ENCODE measurements at places on chromosomes 6 and 20. TPM values are rescaled to one million over a fixed set of nuclear protein-coding genes. Genes with fewer than 3 reads are reported as not detected.

GRCh38 chr6:139277587-139277986 lies 14.2 kb downstream of the TXLNB start:
- DNase-seq = no peak

Gene VGLL2
- not detected for total RNA-seq

DNA sequence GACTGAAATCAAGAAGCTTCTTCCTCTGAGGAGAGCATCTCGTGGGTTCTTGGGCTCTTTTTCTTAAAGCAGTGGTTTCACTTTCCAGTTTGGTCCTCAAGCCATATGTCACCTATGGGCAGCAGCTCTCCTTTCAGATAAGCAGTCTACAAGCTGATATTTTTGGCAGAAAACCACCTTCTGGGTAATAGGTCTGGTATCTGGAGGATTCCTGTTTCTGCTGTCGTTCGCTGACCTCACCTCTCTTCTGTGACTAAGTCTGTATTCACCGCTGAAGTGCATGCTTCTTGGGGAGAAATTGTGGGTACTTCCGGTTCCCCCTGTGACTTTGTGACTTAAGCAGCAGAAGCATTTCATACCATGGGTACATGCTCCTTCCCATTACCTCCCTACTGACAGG lies 193.6 kb downstream of the EDN1 start:
- DNase-seq = peak; percentile 20
- H3K27ac ChIP-seq = no peak overlapping the region
- H3K4me1 ChIP-seq = peaks cover 8% of the 10 kb centered on the region
- H3K36me3 ChIP-seq = no peaks in the 10 kb centered on the region
- no peaks in the 10 kb centered on the region for H3K27me3 ChIP-seq
- peak overlapping the region; percentile 16 for H3K4me3 ChIP-seq

GRCh38 chr6:66429210-66429609 lies 722.2 kb upstream of the EYS start:
- H3K4me3 ChIP-seq = no peak overlapping the region
- no peaks in the 10 kb centered on the region for H3K27me3 ChIP-seq
- no peak for DNase-seq
- H3K4me1 ChIP-seq = no peaks in the 10 kb centered on the region
- H3K36me3 ChIP-seq = no peaks in the 10 kb centered on the region

Gene PDE10A
- total RNA-seq = not detected

DNA sequence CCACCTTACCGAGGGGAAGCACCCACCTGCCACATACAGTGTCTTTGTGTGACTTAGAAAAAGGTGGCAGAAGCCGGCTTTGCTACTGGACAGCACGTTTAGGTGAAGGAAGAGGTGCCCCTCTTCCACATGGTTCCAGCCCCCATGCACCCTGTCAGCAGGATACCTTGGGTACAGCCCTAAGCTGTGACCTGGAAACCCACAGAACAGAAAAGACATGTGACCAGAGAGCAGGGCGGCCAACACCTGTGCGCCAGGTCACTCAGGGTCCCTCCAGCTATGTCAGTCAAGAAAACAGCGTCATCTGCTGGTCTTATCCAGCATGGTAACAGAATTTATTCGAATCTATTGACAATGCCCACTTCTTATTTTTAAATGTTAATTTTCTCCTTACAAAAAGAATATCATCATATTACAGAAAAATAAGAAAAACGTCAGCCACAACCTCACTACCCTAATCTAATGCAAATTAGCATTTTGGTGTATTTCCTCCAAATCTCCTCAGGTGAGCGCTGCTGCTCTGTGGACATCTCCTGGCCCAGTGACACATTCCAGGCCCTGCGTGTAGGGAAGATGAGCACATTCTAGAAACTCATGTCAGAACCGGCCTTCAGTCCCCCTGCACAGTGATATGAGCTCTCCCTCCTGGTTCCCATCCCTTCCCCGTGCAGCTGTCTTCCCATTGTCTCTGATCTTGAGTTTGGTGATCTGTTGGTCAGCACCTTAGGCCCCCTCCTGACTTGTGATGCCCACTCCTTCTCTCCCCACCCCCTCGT lies 37.2 kb downstream of the GTF2H5 start:
- H3K4me1 ChIP-seq = peaks cover 29% of the 10 kb centered on the region
- no peak for DNase-seq
- H3K27ac ChIP-seq = no peak overlapping the region
- H3K27me3 ChIP-seq = peaks cover 5% of the 10 kb centered on the region
- H3K4me3 ChIP-seq = no peak overlapping the region
